SIG-M5 (cell line): ENCODE measurements at places on chromosomes 2 and 18.

DNA sequence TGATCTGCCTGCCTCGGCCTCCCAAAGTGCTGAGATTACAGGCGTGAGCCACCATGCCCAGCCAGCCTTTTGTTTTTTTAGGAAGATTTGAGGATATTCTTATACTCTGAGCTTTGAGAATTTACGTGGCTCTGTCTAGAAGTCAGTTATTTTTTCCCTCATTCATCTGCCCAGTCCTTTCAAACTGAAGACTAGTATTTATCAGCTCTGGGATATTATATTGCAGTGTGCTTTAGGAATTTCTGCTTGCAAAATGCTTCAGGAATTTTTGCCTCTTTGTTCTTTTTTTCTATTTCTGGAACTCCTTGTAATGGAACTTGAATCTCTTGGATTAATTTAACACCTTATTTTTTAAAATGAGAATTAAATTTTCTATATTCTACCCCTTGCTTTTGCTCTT is 22.6 kb downstream of the ACSL3 start:
- DNase-seq: no peak

GRCh38 chr2:13696601-13697000 is 935.9 kb upstream of the LRATD1 start:
- no peak for DNase-seq

DNA sequence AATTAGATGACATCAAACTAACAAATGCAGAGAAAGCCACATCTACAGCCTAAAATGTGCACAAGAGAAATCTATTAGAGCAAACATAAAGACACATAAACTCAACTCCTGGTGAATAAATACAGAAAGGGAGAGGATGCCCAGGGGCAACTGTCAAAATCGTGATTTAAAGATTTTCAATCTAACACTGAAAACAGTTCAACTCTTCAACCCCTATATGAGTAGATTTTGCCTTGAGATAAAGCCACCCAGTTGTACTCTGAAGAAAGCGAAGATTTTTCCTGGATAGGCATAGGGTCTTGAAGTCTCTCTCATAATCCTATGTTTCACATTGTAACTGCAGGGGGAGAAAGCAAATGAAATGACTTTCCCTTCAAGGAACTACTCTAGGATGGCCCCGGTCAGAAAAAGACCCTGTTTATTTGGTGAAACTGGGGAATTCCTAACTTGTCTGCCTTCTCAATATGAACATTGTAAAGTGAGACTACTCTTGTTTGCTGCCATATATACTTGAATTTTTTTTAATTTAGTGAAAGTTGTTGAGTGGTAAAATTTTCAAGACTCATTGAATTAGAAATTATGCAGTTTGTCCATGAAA is 226.7 kb downstream of the ERBB4 start:
- DNase-seq: no peak

DNA sequence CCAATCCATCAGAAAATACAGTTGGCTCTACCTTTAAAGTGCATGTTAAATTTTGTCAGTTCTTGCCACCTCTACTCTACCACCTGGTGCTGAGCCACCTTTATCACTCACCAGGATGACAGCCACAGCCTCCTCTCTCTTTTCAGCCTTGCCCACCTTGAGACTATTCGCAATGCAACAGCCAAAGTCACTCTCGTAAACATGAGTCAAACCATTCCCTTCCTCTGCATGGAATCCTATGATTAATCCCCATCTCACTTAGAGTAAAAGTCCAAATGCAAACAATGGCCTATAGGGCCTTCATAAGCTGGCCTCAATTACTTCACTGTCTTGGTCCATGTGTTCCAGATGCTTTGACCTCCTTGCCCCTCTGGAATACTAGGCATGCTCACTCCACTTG is 5.8 kb upstream of the OSBPL6 start:
- no peak for DNase-seq

DNA sequence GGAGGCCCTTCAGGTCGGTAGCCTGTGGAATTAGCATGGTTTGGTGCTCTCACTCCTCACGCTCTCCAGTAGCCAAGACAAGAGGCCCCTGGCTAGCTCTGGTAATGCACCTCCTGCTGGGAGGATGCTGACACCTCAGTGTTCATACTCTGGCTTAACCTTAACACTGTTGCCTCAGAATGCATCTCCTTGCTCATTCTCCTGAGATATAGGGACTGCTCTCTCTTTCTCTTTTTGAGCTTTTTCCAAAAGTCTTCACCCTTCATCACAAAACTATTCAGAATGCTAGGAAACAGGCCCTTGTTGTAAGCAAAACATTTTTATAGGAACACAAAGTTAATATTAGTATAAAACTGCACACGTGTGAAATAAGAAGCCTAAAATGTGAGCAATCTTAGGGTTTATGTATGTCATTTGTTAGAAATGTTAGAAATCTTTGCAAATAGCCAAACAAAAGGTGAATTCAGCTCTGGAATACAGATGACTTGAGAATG is 17.3 kb upstream of the IMPA2 start:
- DNase-seq: no peak

DNA sequence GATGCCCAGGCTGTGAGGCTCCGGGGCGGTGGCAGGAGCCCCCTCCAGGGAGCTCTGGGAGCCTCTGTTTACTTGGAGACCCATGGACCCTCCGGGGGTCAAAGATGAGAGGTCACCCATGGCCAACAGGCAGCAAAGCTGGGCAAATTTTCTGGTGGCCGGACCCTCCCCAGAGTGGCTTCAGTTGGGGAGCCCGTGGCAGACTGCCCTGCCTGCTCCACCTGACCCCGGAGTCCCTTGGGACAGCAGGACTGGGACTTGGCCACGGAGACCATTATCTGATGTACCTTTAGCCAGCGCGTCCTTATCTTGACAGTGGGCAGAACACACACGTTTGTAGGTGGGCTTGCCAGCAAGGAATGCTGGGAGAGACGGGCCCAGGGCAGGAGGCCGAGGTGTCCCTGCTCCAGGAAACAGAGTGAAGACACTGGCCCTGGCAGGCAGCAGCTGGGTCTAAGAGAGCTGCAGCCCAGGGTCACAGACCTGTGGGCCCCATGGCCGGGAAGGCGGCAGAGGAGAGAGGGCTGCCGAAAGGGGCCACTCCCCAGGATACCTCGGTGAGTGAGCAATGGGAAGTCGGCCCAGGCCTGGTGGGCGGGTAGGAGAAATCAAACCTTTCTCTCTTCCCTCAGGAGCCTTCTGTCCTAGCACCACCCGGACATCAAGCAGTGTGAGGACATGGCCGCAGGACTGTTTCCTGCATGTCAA is at the start of the genes ABCG5 and ABCG8:
ABCG5 (minus strand) TSS at position 280 of the 708 bp plus-strand sequence; CDS start at position 120, 160 bp downstream.
ABCG8 (plus strand) TSS at position 412 of the 708 bp plus-strand sequence; CDS start at position 495, 83 bp downstream.
- no peak for DNase-seq

DNA sequence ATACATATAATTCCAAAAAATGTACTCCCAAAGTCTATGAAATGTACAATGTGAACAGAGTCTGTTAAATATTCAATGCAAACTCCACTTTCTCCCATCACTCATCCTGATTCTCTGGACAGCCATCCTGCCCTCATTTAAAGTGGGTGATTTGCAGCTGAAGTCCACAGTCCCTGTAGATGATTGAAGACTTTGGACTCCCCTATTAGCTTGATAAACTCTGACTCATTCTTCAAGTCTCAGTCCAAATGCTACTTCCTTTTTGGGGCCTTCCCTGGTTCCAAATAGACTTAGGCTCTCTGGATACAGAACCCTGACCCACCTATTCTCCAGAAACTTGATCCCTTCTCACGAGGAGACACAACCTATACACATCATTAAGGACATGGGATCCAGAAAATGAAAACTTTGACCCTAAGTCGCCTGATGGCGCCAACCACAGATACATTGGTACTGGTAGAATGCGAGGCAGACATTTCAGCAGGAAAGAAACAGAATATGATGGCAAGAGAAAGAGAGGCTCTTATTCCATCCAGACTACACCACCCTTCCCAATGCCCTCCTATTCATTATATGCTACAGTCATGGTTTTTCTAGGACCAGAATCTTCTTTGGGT is 122.7 kb downstream of the VIT start:
- no peak for DNase-seq

DNA sequence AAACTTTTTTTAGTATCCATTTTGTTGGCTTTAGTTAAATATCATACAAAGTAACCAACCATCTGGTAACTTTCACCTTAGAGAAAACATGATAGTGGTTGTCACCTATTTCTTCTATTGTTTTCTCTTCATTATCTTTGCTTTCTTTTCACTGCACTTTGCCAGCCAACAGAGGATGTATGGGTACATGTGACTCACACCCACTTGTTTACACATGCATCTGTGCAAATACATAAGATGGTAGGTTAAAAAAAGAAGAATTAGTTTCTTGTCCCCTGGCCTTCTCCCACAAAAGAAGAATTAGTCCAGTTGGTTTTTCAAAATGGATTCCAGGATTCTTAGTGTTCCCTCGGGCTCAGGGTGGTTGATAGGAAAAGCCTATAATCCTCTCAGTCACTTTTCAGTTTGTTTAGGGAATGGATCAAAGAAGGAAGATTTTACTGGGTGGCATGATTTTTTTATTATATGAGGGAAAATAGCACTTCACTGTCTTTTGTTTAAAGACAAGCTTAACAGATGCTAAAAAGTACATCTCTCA is 46.6 kb downstream of the CDK15 start:
- DNase-seq: no peak

- no peak for DNase-seq
Measured at GRCh38 chr2:23361152-23361551, 23.8 kb upstream of the KLHL29 start.

GRCh38 chr18:54590945-54591344 is at the start of gene DYNAP:
TSS of gene DYNAP (plus strand) at chr18:54591245. CDS start at chr18:54591283, 38 bp downstream.
- DNase-seq: no peak

- no peak for DNase-seq
Measured at GRCh38 chr2:47525167-47525566, 122.2 kb downstream of the MSH2 start.

DNA sequence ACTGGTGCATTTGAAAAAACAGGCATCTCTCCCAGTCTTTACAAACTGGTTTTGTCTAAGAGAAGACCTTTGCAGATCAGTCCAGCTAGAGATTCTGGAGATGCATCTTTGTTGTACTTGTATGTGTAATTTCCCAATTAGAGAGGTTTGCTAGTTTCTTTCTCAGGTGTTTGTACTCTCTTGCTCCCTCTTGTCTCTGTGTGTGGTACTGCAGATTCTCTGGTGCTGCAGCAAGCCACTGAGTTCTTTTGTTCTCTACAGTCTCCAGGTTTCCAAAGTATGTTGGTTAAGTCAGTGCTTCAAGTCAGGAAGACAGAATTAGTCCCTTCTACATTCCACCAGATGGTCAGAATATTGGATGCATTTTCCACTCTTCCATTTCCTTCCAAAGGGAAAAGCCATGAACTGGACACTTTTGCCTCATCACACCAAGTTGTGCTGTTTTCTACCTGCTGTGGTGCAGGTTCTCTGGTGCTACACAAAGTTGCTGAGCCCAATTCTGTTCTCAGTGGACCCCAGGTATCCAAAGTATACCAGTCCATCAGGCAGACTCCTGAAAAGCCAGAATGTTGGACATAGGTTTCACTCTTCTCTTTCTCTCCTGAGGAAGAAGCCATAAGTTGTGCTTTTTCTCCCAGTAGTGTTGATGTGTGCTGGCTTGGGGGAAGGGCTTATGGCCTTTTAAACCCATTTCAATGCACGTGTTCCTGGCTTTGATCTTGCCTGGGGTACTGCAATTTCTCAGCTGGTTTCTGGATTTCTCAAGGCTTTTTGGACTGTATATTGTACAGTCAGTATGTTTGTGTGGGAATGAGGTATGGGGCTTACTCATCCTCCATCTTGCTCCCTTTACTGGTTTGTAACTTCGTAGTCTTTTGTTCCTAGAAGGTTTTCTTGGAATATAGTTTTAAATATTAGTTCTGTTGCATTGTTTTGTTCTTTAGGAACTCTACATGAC is 29.8 kb downstream of the EPC2 start:
- DNase-seq: no peak

GRCh38 chr18:66749481-66750035 is 145.7 kb upstream of the CDH19 start:
- DNase-seq: no peak

DNA sequence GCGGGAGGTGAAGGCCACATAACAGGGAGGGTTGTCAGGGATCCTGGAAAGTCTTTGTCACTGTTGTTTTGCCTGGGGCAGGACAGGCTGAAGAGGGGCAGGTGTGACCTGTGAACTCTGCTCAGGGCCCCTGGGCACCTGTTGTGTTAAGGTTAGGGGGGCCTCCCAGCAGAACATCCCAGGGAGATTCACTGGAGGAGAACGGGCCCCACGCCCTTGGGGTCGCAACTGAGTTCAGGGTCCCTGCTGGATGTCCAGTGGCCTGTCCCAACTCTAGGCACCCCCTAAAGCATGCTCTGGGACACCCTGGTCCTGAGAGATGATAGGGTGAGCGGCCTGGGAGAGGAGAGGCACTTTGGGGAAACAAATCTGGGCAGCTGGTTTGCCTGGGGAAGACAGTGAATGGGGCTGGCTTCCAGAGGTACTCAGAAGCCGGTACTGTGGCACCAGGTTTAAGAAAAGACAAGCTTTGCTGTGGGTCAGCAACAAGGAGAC is 22.9 kb downstream of the GPR35 start:
- DNase-seq: no peak

- DNase-seq: no peak
Measured at GRCh38 chr18:59437851-59438569, 78.9 kb upstream of the LMAN1 start.

- no peak for DNase-seq
Measured at GRCh38 chr18:59238385-59238784, 18.4 kb downstream of the GRP start.

DNA sequence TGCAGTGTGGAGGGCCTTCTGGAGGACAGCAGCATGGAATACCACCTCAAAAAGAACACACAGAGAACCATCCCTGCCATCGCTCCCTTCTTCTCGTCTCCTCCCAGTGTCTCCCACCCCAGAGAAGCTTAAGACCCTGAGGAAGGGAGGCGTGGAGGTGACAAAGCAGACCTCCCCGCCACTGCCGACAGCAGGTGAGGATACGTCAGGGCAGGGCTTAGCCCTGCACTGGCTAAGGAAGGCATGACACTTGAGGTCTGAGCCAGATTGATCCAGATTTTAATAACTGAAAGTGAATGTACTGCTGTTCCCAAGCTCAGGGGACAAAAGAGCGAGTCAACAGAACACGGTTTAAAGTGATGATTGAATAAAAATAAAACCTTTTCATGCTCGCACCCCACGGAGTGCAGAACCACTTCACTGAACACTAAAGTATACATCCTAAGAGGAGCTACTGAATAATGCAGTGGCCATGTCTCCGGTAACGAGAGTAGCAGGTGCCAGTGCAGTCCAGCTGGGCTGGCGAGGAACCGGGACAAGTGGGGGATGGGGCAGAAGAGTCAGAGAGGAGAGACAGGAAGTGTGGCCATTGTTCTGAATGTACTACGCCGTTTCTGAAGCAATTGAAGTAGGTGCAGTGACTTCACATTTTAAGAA is 391.0 kb downstream of the CDH2 start:
- no peak for DNase-seq

DNA sequence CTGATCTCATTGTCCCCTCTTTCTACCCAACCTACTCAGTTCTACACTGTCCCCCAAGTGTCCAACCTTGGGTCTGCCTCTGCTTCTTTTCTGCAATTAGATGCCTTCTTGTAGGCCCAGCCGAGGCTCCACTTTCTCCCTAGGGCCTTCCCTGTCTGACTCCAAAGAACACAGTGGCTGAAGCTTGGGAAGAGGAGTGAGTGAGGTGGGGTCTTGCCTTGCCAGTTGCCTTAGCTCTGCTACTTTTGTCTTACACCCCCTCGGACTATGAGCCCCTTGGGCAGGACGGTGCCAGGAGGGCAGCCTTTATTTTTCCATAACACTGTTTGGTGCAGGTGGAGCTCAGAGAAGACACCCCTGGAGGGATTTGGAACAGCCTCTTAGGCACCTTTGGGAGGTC is 345.1 kb downstream of the CYP26B1 start:
- DNase-seq: no peak
